ENCODE measurements at places on chromosomes 13 and 19.

DNA sequence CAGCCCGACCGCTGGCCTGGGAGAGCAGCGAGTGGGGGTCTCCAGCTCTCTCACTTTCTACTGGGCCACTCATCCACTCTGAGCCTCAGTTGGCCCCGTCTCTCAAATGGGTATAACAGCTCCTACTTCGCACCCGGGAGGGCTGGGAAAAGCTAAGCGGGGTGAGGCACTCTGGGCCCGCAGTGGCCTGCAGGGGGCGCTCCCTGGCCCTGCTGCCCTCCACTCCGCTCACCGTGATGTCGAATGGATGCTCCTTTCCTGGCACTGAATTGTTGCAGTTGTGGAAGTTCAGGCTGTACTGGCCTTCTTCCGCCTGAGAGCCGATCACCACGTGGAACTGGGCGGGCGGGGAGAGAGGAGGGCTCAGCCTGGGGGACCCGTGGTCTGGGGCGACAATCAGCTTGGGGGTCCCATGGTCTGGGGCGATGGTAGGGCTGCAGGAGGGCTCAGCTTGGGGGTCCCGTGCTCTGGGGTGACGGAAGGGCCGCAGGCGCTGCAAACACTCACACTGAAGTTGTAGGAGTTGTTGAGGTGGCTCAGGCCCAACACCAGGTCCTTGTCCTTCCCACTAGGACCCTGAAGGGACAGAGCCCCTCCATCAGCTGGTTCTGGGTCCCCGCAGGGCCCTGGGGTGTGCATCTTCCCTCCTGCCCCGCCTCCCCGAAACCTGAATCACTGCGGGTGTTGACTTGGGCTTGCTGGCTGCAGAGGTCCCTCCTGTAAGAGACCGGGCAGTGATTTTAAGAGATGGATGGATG lies 3.9 kb downstream of the GPR108 start:
- DNase-seq = no peak

- no peak for DNase-seq
Observed at GRCh38 chr19:53978975-53979801, 12.2 kb upstream of the CACNG6 start.

- DNase-seq = no peak
Observed at GRCh38 chr19:11982526-11982925, 17.7 kb downstream of the ZNF763 start.

GRCh38 chr13:93356469-93356868 lies 129.9 kb downstream of the GPC6 start:
- DNase-seq = no peak

- no peak for DNase-seq
Observed at GRCh38 chr13:85853901-85854663, 54.9 kb upstream of the SLITRK6 start.

All from activated CD4-positive, alpha-beta T cell treated with anti-CD3 and anti-CD28 coated beads, Interleukin-2, amount 50 U/mL, for 24 hours (primary cell).